ENCODE measurements at places on chromosomes 3 and 15. TPM values are rescaled to one million over a fixed set of nuclear protein-coding genes. Genes with fewer than 3 reads are reported as not detected.

SAMMSON gene
- not detected for polyA plus RNA-seq

SUCLG2 gene
- 41.1 TPM for polyA plus RNA-seq

ITGB5 gene
- polyA plus RNA-seq: 25.5 TPM

GOLGA6B gene
- not detected for polyA plus RNA-seq

SLC27A2 gene
- polyA plus RNA-seq: 0.66 TPM

IL12A gene
- 0.90 TPM for polyA plus RNA-seq

WNT7A gene
- 0.12 TPM for polyA plus RNA-seq

C2CD4A gene
- polyA plus RNA-seq: 0.07 TPM

DNASE1L3 gene
- polyA plus RNA-seq: 0.36 TPM

SPSB4 gene
- polyA plus RNA-seq: 13.0 TPM

CASR gene
- polyA plus RNA-seq: not detected

MORF4L1 gene
- 608 TPM for polyA plus RNA-seq

TJP1 gene
- polyA plus RNA-seq: 35.9 TPM

SNURF gene
- 51.1 TPM for polyA plus RNA-seq

TMEM212 gene
- not detected for polyA plus RNA-seq

RSL24D1 gene
- polyA plus RNA-seq: 113 TPM

STAC gene
- polyA plus RNA-seq: 33.0 TPM

ADCY5 gene
- polyA plus RNA-seq: 4.4 TPM

CCDC33 gene
- polyA plus RNA-seq: not detected
